ENCODE measurements at places on chromosomes 6 and 20.

GRCh38 chr20:12467758-12468157 is 541.0 kb upstream of the SPTLC3 start:
- DNase-seq, result no peak

- no peak for DNase-seq
Observed at GRCh38 chr6:145960918-145961589, 3.1 kb downstream of the SHPRH start.

DNA sequence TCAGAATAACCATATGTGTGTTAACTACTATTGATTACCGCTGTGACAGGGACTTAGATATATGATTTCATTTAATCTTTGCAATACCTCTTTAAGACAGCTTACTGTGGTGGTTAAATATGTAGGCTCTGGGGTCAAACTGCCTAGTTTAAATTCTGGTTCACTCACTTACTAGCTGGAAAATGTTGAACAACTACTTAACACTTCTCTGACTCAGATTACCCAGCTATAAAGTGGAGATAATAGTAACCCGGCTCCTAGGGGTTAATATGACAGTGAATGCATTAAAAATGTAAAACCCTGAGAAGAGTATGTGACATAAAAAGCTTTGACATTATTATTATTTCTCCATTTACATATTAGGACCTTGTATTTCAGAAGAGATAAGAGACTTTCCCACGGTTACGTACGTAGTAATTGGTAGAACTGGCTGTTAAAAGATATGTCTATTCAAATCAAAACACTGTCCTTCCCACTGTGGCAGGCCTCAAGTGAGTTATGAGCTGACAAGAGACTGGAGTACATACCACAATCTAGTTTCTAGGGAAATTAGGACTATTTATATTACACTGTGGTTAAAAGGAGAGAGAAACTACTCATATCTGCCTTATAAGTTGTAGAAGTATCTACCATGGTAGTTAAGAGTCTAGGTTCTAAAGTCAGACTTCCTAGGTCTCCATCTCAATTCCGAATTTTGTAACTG is 4.4 kb upstream of the PLCB1 start:
- DNase-seq, result no peak

DNA sequence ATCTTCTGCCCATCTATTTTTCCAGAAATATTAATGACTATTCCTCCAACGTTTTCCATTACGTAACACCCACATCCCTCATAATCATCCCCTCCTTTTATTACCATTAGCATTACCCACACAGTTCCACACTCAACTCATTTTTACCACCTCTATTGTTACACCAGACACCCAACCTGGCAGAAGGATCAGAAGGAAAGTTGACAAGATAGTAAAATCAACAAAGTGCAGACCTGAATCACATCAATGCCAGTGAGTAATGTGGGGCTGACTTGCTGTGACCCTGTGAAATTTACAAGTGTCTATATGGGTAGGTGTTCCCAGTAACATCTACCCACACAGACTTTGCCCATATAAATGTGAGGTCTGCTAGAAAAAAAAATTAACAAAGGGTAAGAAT is 568.2 kb downstream of the MAFB start:
- no peak for DNase-seq

DNA sequence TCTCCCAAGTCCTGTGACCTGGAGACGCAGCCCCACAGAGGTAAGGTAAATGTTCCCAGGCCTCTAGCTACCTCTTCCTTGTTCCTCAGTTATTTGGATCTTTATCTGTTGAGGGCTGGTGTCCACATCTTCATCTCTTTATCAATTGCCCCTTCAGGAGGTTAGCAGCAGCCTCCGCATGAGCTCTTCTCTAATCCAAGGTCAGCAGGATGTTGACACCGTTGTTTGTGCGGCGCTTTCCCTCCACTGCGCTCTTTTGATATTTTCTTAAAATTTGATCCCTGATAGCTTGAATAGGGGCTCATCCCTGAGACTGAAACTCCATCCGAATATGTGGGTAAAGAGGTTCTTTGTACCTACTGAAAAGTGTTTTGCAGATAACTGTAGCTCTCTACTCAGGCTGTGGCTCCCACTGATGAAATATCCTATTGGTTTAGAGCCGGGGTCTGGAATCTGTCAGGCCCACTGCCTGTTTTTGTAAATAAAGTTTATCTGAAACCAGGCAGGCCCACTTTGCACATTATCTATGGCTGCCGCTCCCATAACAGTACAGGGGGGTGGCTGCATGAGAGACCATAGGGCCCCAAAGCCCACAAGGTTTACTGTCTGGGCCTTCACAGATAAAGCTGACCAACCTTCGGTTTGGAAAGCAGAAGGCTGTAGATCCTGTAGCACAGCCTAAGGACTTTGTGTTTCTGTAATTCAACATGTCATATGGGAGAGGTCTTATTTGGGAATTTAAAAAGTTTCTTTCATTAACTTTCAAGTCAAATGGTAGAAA is 362.6 kb downstream of the QKI start:
- no peak for DNase-seq

DNA sequence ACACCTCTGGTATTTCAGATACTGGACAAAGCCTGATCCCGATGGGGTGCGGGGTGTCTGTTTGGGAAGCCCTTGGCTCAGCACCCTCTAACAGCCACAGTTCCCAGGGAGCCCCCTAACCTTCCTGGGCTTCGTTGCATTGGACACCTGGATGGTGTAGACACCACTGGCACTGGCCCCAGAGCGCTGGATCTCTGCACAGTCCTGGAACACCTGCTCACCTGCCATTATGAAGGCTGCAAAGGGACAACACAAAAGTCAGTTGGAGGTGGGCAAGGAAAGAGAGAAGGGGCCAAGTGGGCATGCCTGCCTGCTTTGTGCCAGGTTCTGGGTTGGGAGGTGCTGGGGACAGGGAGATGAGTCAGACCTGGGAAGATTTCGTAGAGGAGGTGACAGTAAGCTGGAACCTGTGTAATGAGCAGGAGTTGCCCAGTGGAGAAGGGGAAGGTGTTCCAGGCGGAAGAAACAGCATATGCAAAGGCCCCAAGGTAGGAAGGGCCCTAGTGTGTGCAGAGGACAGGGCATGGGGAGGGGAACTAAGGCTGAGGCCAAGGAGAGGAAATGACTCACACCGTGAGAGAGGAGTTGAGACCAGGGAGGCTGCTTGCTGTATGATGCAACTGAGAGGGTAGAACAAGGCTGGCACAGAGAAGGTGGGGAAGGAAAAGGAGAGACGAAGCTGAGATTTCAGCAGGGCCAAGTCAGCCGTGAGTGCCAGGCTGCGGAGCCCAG is 34.9 kb downstream of the ANGPT4 start:
- no peak for DNase-seq

GRCh38 chr20:44394452-44394701 is 38.9 kb downstream of the HNF4A start:
- no peak for DNase-seq

DNA sequence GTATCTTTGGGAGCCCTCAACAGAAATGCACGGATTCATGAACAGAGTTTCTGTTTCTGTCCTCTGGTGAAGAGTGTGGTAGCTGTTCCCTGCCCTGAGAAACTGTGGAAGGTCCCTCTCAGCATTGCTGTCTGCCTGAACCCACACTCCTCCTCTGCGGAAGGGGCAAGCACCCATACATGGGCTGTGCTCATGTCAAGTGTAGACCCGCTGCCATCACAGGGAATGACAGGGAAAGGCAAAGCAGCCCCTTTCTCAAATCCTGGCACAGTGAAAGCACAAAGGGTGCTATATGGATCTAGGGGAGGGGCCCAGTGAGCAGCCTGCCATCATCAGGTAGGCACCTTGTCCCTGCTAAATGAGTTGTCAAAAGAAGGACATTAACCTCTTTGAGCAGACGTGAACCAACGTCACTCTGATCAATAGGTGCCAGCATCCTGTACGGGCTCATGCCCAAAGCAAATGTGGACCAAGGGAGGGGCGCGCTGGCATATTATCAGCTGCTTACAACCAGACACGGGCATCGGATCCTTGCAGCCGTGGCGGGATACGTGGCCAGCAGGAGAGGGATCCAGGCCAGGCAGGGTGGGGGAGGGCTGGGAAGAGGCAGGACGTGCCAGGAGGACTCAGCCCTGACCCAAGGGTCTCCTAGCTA is 231.2 kb upstream of the PMEPA1 start:
- DNase-seq, result no peak

DNA sequence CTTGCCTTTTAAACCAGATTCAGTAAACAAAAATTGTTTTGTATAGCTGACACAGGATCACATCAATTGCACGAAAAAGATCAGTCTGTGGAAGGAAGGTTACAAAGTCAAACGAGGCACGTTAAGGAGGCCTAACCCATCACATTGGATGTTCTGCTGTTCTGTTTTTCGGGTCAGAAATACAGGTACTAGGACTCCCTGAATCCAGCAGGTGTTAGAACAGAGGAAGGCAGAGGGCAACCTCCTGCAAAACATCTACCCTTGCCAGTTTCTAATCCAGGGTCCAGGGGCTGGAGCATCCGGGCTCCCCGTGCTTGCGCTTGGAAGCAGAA is 64.6 kb downstream of the PLG start:
- DNase-seq, result no peak

GRCh38 chr6:112400282-112400681 is 53.2 kb downstream of the RFPL4B start:
- no peak for DNase-seq

DNA sequence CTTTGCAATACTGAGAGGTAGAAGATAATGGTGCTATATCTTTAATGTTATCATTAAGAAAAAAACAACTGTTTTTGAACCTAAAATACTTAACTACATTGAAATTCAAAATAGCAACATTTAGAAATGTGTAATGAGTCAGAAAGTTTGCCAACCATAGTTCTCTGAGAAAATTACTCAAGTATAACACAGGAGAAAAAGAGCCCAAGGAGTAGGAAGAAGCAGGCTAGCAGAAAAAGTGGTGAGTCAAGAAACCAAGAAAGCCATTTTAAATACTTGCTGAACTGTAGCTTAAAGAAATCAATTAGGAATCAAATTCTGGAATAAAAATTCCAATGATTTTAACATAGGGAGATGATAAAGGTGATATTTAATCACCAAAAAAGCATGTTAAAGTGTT is 181.0 kb upstream of the RSPO3 start:
- DNase-seq, result no peak

DNA sequence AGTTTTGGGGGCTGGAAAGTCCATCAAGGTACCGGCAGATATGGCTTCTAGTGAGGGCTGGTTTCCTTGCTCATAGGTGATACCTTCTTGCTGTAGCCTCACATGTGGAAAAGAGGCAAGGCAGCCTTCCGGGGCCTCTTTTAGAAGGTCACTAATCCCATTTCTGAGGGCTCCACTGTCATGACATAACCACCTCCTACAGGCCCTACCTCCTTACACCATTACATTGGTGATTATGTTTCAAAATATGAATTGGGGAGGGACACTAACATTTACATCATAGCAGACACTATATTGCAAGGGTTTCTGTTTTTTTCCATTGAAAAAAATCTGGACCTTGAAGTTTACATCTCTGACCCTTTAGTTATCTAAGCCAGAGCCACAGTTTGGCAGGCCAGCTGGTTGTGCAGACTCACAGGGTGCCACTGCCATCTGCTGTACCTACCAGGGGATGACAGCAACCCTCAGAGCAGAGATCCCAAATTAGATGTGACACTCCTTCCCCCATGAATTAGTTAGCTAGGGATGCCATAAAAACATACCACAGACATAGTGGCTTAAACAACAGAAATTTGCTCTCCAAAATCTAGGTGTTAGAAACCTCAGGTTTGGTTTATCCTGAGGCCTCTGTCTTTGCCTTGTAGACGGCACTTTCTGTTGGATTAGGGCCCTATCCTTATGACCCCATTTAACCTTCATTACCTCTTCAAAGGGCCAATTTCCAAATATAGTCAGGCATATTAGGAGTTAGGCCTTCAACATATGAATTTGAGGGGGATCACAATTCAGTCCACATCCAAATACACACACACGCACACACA is 166.4 kb upstream of the RNF217 start:
- DNase-seq, result no peak

DNA sequence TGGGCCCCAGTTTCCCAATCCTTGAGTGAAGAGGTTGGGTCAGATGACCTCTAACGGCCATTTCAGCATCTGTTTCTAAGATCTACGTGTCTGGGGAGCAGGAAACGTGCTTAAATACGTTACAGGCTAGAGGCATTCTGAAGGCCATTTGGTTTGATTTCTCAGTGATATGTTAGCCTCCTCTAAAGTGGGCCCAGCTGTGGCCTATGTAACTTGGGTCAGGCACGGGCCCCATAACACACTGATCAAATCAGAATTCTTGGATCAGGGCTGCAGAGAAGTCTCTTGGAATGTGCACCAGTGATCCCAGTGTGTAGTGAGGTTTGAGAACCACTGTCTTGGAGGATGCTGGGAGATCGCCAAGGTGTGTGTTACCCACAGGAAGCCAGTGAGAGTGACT is 36.1 kb upstream of the TGM3 start:
- DNase-seq, result no peak

GRCh38 chr6:157314705-157315321 is 8.5 kb downstream of the TMEM242 start:
- no peak for DNase-seq

DNA sequence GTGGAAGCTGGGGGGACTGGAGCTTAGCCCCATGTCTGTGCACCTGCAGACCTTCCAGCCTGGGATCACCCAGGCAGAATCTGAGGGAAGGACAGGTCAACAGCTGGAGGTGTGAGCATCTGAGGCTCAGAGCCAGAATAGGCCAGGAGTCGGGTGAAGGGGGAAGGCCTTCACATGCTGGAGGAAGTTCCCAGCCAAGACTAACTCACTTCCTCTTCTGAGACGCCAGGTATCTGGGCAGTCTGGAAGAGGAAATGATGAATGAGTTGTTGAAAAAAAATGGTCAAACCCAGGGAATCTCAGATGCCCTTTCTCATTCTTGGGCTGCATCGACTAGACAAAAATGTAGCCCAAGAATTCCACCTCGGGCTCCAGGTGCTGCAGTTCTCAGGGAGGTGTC is 73.6 kb upstream of the TIAM2 start:
- no peak for DNase-seq

DNA sequence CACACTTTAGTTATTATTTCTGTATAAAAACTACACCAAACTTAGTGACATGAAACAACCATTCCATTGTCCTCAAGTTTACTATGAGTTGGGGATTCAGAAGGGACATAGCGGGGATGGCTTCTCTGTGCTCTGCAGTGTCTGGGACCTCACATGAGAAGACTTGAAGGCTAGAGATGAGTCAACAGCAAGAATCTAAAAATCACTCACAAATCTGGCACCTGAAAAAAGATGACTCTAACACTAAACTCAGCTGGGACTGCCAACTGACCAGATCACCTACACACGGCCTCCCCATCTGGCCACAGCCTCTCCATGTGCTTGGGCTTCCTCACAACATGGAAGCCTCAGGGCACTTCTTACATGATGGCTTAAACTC is 63.0 kb upstream of the EYA2 start:
- no peak for DNase-seq

GRCh38 chr6:140774080-140774505 is 1358.6 kb upstream of the GJE1 start:
- DNase-seq, result no peak

- no peak for DNase-seq
Observed at GRCh38 chr6:31083742-31084354, 28.5 kb downstream of the C6orf15 start.

DNA sequence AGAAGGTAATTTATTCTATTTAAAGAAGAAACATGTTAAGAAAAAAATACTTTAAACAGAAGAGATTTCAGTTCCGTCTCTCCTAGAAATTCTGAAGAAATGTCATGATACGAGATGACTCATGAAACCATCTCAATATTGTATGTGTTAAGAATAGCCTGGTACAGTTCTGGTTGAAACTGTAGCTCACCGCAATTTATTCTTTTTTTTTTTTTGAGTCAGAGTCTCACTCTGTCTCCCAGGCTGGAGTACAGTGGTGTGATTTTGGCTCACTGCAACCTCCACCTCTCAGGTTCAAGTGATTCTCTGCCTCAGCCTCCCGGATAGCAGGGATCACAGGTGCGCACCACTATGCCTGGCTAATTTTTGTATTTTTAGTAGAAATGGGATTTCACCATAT is 103.3 kb downstream of the ARHGAP18 start:
- no peak for DNase-seq

All from GOT3 (cell line).